ENCODE measurements at places on chromosomes 12 and 14. TPM values are rescaled to one million over a fixed set of nuclear protein-coding genes. Genes with fewer than 3 reads are reported as not detected.

- no peak for DNase-seq
- H3K4me1 ChIP-seq: no peaks in the 10 kb centered on the region
- no peaks in the 10 kb centered on the region for H3K36me3 ChIP-seq
- no peaks in the 10 kb centered on the region for H3K27me3 ChIP-seq
- peak overlapping the region; percentile 30 for H3K4me3 ChIP-seq
These were observed 2.3 kb downstream of the MEG3 start for GRCh38 chr14:100828031-100828769.

- no peak overlapping the region for H3K4me3 ChIP-seq
- DNase-seq: no peak
- H3K27me3 ChIP-seq: no peaks in the 10 kb centered on the region
- H3K4me1 ChIP-seq: no peaks in the 10 kb centered on the region
- no peak overlapping the region for H3K27ac ChIP-seq
- no peaks in the 10 kb centered on the region for H3K36me3 ChIP-seq
These were observed 29.5 kb upstream of the RHOJ start for GRCh38 chr14:63174760-63175191.

GRCh38 chr12:115201966-115202365 lies 518.0 kb upstream of the TBX3 start:
- H3K36me3 ChIP-seq: no peaks in the 10 kb centered on the region
- H3K4me3 ChIP-seq: no peak overlapping the region
- no peak overlapping the region for H3K27ac ChIP-seq
- no peaks in the 10 kb centered on the region for H3K27me3 ChIP-seq

- no peak overlapping the region for H3K27ac ChIP-seq
- no peak overlapping the region for H3K4me3 ChIP-seq
- no peaks in the 10 kb centered on the region for H3K36me3 ChIP-seq
These were observed 83.4 kb upstream of the NTF3 start for GRCh38 chr12:5348491-5348890.

Gene DNAJC22
- polyA plus RNA-seq: 34.0 TPM

- H3K36me3 ChIP-seq: no peaks in the 10 kb centered on the region
- no peak overlapping the region for H3K4me3 ChIP-seq
- no peaks in the 10 kb centered on the region for H3K4me1 ChIP-seq
- no peak overlapping the region for H3K27ac ChIP-seq
- DNase-seq: no peak
These were observed 272.4 kb downstream of the ACSS3 start for GRCh38 chr12:81350309-81350708.

DNA sequence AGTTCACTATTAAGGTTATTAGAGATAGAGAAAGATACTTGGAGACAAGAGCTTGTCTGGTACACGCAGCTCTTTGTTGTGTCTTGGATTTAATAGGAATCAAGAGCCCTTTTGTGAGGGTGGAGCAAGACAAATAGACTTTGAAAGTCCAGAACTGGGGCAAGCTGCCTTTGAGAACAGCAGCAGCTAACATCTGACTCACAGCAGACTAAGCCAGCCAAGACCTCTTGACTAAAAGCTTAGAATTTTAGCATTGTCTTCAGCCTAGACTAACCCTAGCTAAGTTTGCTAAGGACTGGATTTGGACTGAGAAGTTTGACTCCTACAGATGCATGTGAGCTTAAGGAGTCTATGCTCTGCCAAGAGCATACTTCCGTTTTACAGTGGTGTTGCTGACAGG lies 201.9 kb upstream of the RBM19 start:
- H3K27ac ChIP-seq: no peak overlapping the region
- H3K4me1 ChIP-seq: peaks cover 6% of the 10 kb centered on the region
- H3K4me3 ChIP-seq: no peak overlapping the region
- DNase-seq: no peak
- no peaks in the 10 kb centered on the region for H3K27me3 ChIP-seq

Gene TAS2R46
- not detected for polyA plus RNA-seq

DNA sequence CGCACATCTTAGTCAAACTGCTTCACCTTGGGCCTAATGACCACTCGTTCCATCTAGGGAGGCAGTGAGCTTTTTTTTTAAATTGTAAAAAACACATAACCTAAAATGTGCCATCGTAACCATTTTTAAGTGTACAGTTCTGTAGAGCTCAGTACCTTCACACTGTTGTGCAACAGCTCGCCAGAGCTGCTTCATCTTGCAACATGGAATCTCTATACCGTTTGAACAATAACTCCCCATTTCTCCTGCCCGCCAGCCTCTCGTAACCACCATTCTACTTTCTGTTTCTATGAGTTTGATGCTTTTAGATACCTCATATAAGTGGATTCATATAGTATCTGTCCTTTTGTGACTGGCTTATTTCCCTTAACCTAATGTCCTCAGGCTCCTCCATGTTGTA lies 196.2 kb downstream of the CHST11 start:
- DNase-seq: no peak
- no peak overlapping the region for H3K4me3 ChIP-seq
- no peak overlapping the region for H3K27ac ChIP-seq

- H3K4me1 ChIP-seq: no peaks in the 10 kb centered on the region
- H3K27me3 ChIP-seq: no peaks in the 10 kb centered on the region
- H3K36me3 ChIP-seq: no peaks in the 10 kb centered on the region
- no peak for DNase-seq
- H3K4me3 ChIP-seq: no peak overlapping the region
These were observed 42.1 kb downstream of the ATL1 start for GRCh38 chr14:50602035-50602434.

DNA sequence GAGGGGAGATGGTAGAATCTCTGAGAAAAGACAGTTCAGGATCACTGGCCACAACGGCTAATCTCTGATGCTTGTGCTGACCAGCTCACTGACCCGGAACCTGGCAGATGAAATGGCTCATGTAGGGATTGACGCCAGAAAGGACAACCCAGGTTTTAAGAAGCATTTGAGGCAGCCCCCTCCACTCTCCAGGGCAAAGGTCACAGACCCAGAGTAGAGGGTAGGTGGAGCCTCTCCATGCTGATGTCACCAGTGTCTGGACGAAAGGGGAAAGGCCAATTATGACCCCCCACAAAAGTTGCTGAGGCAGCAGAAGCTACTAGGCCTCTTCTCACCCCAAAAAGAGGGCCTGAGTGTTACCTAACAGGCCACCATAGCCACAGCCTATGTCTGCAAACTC lies 1.2 kb downstream of the METTL1 start:
- peaks cover 26% of the 10 kb centered on the region for H3K4me1 ChIP-seq
- H3K27me3 ChIP-seq: peaks cover 3% of the 10 kb centered on the region
- DNase-seq: no peak

Gene GRIP1
- 0.15 TPM for polyA plus RNA-seq

DNA sequence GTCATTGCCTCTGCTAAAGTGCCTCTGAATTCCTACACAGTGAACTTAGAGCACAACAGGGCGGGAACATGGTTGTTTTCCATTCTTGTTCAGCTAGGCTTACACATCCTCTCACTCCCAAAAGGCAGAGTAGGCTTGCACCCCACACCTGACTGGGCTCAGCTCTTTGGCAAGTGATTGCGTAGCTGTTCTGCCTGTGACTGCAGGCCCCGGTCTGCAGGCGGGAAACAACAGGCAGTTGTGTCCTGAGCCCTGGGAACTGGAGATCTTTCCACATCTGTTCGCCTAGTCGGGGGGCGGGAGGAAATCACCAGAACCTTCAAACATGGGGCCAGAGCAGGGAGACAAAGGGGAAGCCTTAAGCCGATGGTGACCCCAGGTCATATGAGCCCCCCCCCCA lies 274.7 kb downstream of the ZFP36L1 start:
- no peak overlapping the region for H3K4me3 ChIP-seq
- H3K36me3 ChIP-seq: no peaks in the 10 kb centered on the region

DNA sequence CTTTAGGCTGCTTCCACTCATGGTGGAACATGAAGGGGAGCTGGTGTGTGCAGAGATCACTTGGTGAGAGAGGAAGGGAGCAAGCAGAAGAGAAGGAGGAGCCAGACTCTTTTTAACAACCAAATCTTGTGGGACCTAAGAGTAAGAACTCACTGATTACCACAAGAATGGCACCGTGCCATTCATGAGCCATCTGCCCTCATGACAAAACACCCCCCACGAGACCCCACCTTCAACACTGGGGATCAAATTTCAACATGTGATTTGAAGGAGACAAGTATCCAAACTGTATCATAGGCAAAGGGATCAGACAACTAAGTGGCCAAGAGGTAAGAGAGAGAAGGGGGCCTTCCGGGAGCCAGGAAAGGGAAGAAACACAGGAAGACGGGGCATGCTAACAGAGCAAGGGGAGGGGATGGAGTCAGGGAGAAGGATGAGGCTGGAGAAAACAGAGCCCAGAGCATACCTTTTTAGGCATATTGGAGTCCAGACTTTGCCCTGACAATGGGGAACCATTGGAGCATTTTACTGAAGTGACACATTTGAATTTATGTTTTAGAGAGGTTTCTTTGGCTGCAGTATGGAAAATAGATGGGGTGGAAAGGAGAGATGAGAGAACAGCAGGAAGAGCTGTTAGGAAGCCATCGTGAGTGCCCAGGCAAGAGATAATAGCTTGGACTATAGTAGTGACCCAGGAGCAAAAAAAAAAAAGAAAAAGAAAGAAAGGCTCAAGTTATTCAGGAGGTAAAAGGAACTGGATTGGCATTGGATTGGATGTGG lies 204.4 kb upstream of the NUDT4 start:
- no peak overlapping the region for H3K27ac ChIP-seq
- H3K27me3 ChIP-seq: no peaks in the 10 kb centered on the region
- H3K36me3 ChIP-seq: no peaks in the 10 kb centered on the region

GRCh38 chr14:40445020-40445419 lies 1012.8 kb upstream of the FBXO33 start:
- DNase-seq: no peak
- H3K27ac ChIP-seq: no peak overlapping the region
- H3K4me1 ChIP-seq: no peaks in the 10 kb centered on the region
- H3K36me3 ChIP-seq: no peaks in the 10 kb centered on the region

Gene KLRC3
- 0.08 TPM for polyA plus RNA-seq

Gene LRRIQ1
- not detected for polyA plus RNA-seq

DNA sequence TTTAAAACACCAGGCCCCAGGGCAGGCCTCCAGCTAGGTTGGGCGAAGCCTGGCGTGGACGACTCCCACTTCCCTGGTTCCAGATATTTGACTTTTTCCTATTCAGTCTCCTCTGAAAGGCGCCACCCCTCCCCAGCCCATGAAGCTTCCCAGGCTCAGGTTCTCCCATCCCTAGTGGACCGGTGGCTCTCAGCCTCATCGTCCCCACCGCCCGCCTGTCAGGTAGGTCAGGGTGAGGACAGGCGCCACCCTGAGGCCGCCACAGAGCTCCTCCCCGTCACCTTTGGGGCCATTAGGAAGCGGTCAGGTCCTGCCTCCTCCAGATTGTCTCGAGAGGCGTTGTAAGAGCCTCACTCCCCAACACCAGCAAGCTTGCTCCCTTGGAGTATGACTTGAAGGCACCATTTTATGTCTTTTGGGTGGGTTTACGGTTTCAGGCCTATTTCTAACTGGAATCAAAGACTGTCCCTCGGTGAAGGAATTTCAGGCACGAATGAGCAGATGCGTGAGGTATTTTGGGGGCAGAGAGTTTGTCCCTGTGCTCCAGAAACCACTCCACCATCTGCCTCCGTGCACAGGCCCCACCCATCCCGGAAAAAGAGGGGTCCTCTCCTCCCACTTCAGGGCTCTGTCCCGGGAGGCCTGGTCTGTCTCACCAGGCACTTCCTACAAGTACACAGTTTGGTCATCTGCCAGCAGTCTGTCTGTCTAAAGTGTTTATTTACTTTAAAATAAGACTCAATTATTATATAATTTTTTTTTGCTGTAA lies 55.6 kb downstream of the TSPAN9 start:
- no peak for DNase-seq
- H3K27me3 ChIP-seq: no peaks in the 10 kb centered on the region
- H3K27ac ChIP-seq: no peak overlapping the region
- H3K4me3 ChIP-seq: no peak overlapping the region
- H3K4me1 ChIP-seq: peaks cover 8% of the 10 kb centered on the region
- H3K36me3 ChIP-seq: peaks cover 2% of the 10 kb centered on the region

DNA sequence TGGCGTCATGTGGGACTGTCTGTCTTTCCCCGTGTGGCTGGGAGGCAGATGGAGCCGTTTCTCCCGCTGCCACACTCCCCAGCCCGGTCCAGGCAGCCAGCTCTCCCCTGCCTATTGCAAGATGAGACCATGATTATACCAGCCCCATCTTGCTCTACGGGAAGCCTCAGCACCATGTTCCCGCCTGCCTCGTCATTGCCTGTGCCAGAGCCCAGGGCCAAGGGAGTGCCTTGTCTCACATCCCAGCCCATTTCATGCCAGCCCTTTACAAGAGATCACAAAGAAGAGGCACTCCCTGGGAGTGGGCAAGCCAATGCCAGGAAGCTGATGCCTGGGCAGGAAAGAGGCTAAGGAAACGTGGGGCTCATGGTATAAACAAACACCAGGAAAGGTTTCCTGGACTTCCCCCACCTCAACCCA lies 23.9 kb downstream of the GPR68 start:
- no peak overlapping the region for H3K4me3 ChIP-seq
- peaks cover 42% of the 10 kb centered on the region for H3K36me3 ChIP-seq
- no peaks in the 10 kb centered on the region for H3K4me1 ChIP-seq
- H3K27me3 ChIP-seq: no peaks in the 10 kb centered on the region
- DNase-seq: no peak
- H3K27ac ChIP-seq: no peak overlapping the region

Gene CLEC9A
- polyA plus RNA-seq: not detected

- no peaks in the 10 kb centered on the region for H3K36me3 ChIP-seq
- DNase-seq: no peak
- peaks cover 41% of the 10 kb centered on the region for H3K4me1 ChIP-seq
- H3K4me3 ChIP-seq: no peak overlapping the region
- H3K27me3 ChIP-seq: no peaks in the 10 kb centered on the region
These were observed 10.8 kb downstream of the PITPNM2 start for GRCh38 chr12:123139926-123140675.

Measured in liver (tissue), 10 donors.